ENCODE measurements at places on chromosomes 11 and 22. TPM values are rescaled to one million over a fixed set of nuclear protein-coding genes. Genes with fewer than 3 reads are reported as not detected.

The GDPD4 gene
- not detected for polyA plus RNA-seq

The LINC01488 gene
- polyA plus RNA-seq: not detected

The SCN3B gene
- 0.15 TPM for polyA plus RNA-seq

The CRYBB2 gene
- 0.09 TPM for polyA plus RNA-seq

The OR5I1 gene
- not detected for polyA plus RNA-seq

The PRODH gene
- polyA plus RNA-seq: 0.75 TPM

The TAGLN gene
- polyA plus RNA-seq: 55.9 TPM

The TSPAN32 gene
- not detected for polyA plus RNA-seq

The RCOR2 gene
- polyA plus RNA-seq: 0.08 TPM

The CECR2 gene
- polyA plus RNA-seq: under 0.01 TPM

The CCDC134 gene
- polyA plus RNA-seq: 7.3 TPM

The KDM2A gene
- polyA plus RNA-seq: 47.1 TPM

The CCDC73 gene
- not detected for polyA plus RNA-seq

The CDC45 gene
- polyA plus RNA-seq: 49.3 TPM

The MYH9 gene
- 295 TPM for polyA plus RNA-seq

The CD6 gene
- not detected for polyA plus RNA-seq

The LIMK2 gene
- polyA plus RNA-seq: 25.9 TPM

The CDCA5 gene
- polyA plus RNA-seq: 29.3 TPM

The GVQW3 gene
- polyA plus RNA-seq: 0.49 TPM

The APOL3 gene
- 2.2 TPM for polyA plus RNA-seq

The MS4A6E gene
- not detected for polyA plus RNA-seq

The AQP11 gene
- 0.11 TPM for polyA plus RNA-seq

The HYOU1 gene
- 162 TPM for polyA plus RNA-seq

The TMEM9B gene
- 29.7 TPM for polyA plus RNA-seq

The OR52D1 gene
- polyA plus RNA-seq: not detected

The OR52N4 gene
- polyA plus RNA-seq: not detected

The OR10W1 gene
- not detected for polyA plus RNA-seq

The APOA5 gene
- not detected for polyA plus RNA-seq

The KRTAP5-10 gene
- not detected for polyA plus RNA-seq

The CASP5 gene
- not detected for polyA plus RNA-seq

The RIBC2 gene
- polyA plus RNA-seq: 1.0 TPM

The MS4A7 gene
- not detected for polyA plus RNA-seq

The OR51E2 gene
- not detected for polyA plus RNA-seq

The DRD2 gene
- 28.7 TPM for polyA plus RNA-seq

The APOL6 gene
- 3.0 TPM for polyA plus RNA-seq

The MYBPC3 gene
- not detected for polyA plus RNA-seq

The NAALADL1 gene
- 1.3 TPM for polyA plus RNA-seq

The BTG4 gene
- 0.23 TPM for polyA plus RNA-seq

The MMP8 gene
- 0.11 TPM for polyA plus RNA-seq

The KCNJ1 gene
- 0.06 TPM for polyA plus RNA-seq

The CHST1 gene
- 0.02 TPM for polyA plus RNA-seq

The E2F8 gene
- polyA plus RNA-seq: 3.1 TPM

The HPX gene
- 0.53 TPM for polyA plus RNA-seq

The APOBEC3G gene
- 50.7 TPM for polyA plus RNA-seq

The TNRC6B gene
- 7.6 TPM for polyA plus RNA-seq

The OOSP2 gene
- not detected for polyA plus RNA-seq

The PRG3 gene
- polyA plus RNA-seq: not detected

The MUC6 gene
- not detected for polyA plus RNA-seq

The OR52E8 gene
- polyA plus RNA-seq: not detected

The TESMIN gene
- polyA plus RNA-seq: 5.2 TPM

The ANKK1 gene
- polyA plus RNA-seq: 2.5 TPM

The MUC2 gene
- polyA plus RNA-seq: not detected

The RASGRP2 gene
- not detected for polyA plus RNA-seq

The PNPLA3 gene
- 9.2 TPM for polyA plus RNA-seq

The DLG2 gene
- polyA plus RNA-seq: 0.24 TPM

The FAM111B gene
- 14.4 TPM for polyA plus RNA-seq

The RHOD gene
- 246 TPM for polyA plus RNA-seq

Data from mammary epithelial cell (primary cell).